Caudate nucleus (tissue), 63 donors: ENCODE measurements at places on chromosomes 16 and 17.

DNA sequence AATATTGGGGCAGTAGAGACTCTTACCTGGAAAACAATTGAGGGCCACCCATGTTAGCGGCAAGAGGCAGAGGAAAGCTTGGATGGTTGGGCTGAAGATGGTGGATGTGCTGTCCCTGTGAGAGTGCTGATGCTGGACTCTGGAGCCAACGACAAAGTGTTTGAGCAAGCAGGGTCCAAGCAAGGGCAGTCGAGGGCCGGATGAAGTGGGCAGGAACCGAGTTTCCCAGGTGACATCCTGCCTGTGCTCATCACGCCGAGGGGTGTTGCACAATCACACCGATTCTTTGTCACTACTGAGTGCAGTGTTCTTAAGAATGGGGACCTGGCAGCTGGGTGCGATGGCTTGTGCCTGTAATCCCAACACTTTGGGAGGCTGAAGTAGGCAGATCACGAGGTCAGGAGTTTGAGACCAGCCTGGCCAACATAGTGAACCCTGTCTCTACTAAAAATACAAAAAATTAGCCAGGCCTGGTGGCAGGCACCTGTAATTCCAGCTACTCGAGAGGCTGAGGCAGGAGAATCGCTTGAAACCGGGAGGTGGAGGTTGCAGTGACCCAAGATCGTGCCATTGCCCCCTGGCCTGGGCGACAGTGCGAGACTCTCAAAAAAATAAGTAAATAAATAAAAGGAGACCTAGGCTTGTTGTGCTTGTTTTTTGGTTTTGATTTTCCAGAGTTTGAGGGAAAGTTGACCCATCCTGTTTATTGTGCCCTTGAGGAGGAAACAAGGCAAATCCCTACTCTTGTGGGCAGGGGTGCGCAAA is 6.1 kb downstream of the PYCARD start:
- DNase-seq: no peak

DNA sequence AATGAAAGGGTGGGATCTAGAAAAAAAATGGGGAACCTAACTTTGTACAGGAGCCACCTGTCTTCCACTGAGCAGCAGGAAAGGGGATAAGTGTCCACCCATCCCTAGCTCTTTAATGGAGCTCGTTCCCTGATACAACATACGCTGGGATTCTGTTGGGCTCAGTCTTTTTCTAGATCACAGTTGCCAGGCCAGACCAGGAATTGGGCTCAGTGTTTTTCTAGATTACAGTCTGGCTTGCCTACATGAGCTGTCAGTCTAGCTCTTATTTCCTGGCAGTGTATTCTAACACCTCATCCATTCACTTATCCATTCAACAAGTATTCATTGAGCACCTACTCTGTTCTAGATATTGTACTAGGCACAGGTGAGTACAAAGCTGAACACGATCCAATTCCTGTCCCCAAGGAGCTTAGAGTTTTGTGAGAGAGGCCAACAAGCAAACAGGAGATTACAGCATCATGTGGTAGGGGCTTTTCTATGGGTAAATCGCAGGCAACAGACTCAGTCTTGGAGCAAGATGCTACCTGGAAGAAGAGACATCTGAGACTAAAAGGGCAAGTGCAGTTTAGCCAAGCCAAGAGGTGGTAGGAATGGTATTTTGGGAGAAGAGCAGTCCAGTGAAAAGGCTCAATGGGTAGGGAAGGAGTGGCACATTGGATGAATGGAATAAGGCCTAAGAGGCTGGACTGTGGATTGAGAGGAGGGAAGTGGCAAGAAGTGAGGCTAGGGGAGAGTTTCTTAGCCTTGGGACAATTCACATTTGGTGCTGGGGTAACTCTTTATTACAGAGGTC is 138.0 kb upstream of the HS3ST2 start:
- no peak for DNase-seq

GRCh38 chr17:66449418-66449977 is 147.1 kb downstream of the PRKCA start:
- DNase-seq: no peak

- no peak for DNase-seq
Measured at GRCh38 chr17:31050948-31051347, 43.8 kb upstream of the NF1 start.

- no peak for DNase-seq
Measured at GRCh38 chr16:8511464-8511863, 78.8 kb downstream of the TMEM114 start.

DNA sequence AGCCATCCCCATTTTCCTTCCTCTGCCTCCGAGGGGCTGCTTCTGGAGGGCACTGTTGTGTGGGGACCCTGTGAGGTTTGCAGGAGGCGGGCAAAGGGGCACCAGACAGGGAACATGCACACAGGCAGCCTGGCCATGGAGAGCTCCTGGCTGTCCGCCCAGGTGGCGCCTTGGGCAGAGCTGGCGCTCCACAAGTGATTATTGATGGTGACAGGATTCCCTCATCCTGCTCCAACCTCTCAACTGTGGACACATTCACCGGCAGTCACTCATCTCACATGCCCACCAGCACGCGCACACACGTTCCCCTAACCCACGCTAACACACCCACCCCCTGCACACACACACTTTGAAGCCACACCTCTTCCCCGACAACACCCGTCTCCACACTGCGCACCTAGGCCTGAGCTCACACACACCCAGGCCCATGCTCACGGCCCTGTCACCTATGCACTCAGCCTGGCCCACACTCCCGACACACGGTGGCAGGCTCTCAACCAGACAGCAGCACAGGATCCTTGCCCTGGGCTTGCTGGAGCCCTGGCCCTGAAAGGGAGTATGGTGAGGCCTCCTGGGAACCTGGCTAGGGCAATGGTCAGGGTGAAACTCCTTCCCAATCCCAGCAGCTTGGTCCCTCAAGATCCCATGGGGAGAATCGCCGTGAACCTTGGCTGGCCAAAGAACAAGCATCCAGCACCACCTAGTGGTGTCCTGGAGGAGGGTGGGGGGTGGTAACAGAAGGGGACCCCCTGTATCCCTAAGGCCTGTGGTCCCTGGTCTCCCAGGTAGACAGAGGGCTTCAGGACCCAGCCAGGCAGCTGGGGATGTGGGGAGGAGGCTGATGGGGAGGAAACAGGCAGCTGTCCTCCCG is 3.6 kb downstream of the PNMT start:
- DNase-seq: peak; percentile 63

DNA sequence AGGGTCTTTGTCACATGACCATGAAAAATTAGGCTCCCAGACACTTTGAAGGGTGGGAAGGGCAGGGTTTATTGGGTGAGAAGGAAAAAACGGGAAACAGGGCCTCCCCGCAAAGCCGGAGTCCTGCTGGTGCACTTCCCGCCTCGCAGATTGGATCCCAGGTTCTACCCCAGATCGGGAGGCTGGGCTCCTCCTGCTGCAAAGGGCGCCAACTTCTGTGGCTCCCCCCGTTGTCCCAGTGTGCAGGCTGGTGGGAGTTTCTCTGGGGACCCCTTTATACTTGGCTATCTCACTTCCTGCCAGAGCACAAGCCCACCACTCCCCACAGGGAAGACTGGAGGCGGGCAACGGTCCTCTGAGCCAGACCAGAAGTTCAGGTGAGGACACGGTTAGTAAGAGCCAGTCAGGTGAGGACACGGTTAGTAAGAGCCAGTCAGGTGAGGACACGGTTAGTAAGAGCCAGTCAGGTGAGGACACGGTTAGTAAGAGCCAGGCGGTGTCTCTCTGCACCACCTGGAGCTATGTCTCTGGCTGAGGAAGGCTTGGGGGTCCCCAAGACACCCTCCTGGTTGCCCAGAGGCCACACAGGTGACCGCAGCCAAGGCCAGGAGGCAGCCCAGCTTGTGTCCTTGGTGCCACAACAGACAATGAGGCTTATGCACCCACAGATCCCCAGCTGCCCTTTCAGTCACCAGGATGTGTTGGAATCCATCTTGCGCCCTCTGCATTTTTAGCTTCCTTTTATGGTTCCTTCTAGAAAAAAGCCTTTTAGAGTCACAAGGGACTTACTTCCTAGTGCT is 48.1 kb upstream of the CHMP6 start:
- no peak for DNase-seq

- DNase-seq: no peak
Measured at GRCh38 chr17:78075011-78075410, 53.5 kb downstream of the TMC6 start.

GRCh38 chr17:1870592-1870991 is 40.8 kb downstream of the RPA1 start:
- no peak for DNase-seq

DNA sequence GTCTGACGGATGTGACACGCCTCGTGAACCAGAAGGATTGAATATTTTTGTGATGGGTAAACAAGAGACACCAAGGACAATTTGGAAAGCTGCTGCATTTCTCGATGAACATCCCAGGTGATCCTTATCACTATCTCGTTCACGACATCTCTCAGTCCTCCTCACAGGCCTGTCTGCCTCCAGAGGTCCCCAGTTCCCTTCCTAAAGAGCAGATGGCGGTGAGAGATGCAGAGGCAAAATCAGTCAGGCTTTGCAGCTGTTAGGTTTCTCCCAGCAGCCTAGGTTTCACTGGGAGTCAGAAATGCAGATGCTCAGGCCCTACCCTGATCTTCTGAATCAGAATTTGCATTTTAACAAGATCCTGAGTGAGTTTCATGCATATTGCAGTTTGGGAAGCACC is 23.6 kb downstream of the SCPEP1 start:
- DNase-seq: no peak

DNA sequence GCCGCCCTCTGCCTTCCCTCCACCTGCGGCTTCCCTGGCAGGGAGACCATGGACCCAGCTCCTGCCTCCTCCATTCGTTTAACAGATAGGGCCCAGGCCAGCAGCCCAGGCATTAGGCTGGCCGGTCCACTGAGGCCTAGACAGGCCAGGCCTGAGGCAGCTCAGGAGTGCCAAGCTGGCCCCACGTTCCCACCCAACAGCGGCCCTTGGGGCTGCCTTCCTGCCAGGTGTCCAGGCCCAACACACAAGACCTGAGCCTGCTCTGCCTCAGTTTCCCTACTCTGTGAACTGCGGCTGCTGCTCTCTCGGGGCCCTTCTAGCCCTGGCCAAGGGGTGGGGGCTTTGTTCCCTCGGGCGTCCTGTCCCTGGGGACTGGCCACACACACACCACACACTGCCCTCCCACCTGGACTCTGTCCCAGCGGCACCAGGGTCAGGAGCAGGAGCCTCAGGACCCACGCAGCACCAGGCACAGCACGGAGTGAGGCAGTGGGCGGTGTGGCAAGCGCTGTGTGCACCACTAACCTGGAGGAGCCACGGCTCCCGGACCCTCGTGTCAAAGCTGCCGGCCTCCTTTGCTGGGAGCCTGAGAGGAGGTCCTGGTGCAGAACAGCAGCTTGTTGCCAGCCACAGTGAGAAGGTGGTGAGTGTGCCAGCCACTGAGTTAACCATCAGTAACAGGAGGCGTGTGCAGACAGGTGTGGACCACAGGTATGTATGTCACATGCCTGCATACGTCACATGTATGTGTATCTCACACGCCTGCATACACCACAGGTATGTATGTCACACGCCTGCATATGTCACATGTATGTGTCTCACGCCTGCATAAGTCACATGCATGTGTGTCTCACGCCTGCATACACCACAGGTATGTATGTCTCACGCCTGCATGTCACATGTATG is 14.6 kb upstream of the CDH15 start:
- no peak for DNase-seq

DNA sequence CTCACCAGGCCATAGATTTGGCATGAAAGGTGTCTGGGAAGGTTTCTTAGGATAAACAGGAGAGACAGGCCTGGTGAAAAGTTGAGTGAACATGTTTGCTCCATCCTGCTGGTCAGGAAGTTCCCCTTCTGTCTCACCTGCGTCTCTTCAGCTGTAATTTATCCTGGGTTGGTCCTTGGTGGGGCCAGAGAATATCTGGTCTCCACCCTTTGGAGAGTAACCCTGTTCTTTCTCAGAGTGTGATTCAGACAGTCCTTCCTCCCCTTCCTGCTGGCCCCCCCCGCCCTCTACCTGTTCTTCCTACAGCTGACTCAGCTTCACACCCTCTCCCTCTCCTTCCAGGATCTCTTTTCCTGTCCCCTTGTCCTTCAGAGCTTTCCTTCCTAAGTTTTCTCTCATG is 17.1 kb downstream of the MINK1 start:
- DNase-seq: no peak

DNA sequence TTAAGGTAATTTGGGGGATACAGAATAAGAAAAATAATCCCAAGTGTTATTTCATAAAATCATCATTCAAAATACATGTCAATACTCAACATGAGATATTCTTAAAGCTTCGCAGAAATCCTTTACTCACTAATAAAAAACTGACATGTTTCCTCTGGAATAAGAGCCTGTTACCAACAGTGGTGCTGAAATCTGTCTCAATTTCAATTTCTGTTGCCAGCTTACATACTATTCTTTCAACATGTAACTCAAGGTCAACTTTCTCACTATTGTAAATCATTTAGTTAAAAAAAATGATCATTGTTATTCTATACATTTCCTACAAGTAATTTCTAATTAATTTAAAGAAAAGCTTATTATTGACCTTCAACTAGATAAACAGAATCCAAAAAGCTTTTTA is 67.9 kb downstream of the CEP95 start:
- no peak for DNase-seq

- DNase-seq: no peak
Measured at GRCh38 chr17:43665937-43666236, 4.2 kb upstream of the MEOX1 start.

DNA sequence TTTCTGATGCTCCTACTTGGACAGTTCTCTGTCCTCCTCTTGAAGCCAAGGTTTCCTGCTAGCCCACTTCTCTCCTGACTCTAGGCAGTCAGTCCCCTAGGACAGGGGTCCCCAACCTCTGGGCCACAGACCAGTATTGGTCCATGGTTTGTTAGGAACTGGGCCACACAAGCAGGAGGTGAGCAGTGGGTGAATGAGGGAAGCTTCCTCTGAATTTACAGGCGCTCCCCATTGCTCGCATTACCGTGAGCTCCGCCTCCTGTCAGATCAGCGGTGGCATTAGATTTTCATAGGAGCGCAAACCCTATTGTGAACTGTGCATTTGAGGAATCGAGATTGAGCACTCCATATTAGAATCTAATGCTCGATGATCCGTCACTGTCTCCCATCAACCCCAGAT is 55.7 kb downstream of the GNA13 start:
- no peak for DNase-seq

DNA sequence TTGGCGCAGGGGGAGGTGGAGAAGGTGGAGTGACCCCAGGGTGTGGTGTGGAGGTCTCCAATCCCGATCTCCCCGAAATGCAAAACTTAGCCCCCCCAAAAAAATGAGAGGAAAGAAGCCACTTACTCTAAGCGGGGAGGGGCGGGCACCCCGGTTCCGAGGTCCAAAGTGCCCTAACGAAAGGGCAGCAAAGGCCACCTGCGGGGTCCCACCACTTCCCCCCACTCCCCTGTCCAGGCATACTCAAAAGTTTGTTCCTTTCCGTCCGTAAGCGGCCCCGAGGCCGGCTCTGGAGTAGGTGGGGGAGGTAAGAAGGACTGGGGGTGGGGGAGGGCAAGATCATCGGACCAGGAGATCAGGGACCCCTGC is 1.1 kb downstream of the TOX3 start:
- DNase-seq: no peak

DNA sequence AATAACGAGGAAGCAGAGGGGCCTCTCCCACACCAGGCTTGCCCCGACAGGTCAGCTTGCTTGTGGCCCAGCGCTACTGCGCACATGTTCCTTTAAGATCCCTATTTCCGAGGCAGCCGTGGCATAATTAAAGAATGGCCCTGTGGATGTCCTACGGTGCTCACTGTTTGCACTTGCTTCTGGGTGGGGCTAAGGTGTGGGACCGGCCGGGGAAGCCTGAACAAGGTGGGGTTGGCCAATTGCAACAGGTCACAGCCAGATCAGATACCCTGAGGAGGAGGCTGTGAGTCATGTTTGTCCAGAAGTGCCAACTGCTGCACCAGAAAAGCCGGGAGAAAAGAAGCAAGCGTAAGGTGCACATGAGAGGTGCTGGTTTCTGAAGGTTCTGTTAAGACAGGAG is 158.5 kb upstream of the CACNG5 start:
- no peak for DNase-seq
